Mammary epithelial cell (primary cell): ENCODE measurements at places on chromosomes 11 and 22. TPM values are rescaled to one million over a fixed set of nuclear protein-coding genes. Genes with fewer than 3 reads are reported as not detected.

The SCT gene
- not detected for total RNA-seq

DNA sequence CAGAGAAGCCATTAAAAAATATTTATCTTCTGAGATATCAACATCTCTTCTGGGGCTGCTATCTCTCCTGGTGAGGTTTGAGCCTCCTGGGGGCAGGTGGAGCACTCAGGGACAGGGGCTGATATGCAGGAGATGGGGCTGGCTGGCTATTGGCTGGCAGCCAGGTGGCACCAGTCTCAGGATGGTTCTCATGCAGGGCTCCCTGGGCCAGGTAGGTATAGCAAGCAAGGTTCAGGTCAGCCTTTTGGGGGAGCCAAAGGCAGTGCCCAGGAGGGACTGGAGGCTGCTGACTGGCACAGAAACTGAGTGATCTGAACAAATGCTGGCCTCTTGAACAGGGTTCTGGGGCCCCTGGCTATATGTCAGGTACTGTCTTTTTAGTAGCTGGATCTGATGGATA, 29.7 kb upstream of the EMSY start:
- no peak for DNase-seq

DNA sequence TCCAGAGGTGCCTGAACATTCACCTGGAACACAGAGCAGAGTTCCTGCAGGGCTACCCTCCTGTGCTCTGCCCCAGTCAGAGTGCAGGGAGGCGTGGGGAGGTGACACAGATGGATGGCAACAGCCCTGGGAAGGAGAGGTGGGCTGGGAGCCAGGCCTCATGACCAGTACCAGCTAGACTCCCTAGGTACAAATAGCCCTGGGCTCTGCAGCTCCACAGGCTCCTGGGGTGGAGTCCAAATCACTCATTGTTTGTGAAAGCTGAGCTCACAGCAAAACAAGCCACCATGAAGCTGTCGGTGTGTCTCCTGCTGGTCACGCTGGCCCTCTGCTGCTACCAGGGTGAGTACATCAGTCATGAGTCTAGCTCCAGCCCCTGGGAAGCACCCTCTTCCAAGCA, at the start of gene SCGB1D2:
Gene SCGB1D2, plus strand, starts transcription at position 219 of the 400 bp plus-strand sequence. Its CDS starts 69 bp downstream, at position 288.
- peak; percentile 46 for DNase-seq

- DNase-seq: no peak
These were observed 41.0 kb upstream of the AQP11 start for GRCh38 chr11:77548552-77549445.

GRCh38 chr11:70826541-70827335, 425.6 kb downstream of the SHANK2 start:
- DNase-seq: no peak

DNA sequence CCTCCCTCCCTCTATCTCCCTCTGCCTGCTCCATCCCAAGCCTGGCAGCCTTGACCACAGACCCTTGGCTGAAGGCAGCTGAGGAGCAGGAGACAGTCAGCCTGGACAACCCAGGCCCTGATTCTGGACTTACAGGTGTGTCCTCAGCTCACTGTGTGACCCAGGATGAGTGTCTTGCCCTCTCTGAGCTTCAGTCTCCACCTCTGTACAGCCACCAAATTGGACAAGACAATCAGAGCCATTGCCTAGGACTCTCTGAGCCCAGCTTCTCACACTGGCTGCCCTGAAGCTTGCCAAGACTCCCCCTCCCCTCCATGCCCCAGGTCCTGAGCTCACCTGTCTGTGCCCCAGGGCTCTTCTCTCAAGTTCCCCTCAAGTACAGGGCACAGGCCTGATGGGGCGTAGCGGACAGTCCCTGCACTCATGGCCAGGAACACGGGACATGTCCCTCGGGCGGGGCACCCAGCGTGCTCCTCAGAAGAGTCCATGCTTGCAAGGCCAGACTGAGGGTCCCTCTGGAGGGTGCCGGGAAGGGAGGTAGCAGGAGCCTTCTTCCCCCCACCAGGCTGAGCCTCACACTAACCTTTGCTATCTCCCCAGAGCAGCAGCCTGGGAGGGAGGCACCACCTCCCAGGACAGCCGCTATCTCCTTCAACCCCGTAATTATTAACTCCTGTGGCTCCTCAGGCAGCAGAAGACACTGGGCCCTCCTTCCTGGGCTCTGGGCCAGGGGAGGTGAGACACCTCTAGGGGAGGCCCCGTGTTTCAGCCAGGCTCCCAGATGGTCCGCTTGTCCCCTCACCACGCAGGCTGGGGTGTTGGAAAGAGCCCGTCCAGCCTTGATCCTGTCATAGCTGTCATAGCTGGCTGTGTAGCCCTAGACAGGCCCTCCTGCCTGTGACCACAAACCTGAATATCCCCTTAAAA, 2.6 kb upstream of the RAB3IL1 start:
- DNase-seq: no peak

- peak; percentile 89 for DNase-seq
These were observed 86.1 kb upstream of the HORMAD2 start for GRCh38 chr22:29994027-29994715.

DNA sequence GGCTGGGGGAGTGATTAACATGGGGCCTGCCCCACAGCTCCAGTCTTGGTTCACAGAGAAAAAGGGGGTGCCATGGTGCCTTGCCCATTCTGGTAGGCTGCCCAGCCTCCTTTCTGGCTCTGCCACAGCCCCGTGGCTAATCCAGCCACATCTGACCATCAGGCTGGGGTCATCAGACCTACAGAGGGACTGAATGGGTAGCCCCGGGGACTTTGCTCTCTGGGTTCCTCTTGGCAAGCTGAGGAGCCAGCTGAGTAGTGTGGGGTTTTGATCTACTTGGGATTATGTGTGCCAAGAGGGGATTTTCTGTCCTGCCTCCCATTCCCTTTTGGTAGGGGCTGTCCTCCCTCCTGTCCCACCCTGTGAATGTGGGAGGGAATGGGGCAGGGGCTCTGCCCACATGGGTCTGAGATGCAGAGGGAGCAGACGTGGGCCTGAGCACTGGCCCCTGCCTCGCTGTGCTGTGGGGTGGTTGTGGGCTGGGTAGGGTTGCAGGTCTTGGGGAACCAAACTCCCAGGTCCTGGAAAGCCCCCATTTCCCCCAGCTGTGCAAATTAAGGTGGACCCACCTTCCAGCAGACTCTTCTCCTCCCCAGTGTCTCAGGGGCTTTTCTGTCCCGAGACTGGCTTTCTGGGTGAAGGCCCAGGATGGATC, 32.0 kb downstream of the CD82 start:
- DNase-seq: no peak

- no peak for DNase-seq
These were observed 68.7 kb upstream of the RRM1 start for GRCh38 chr11:4025967-4026324.

The TENM4 gene
- 17.4 and 26.5 TPM in 2 replicates for total RNA-seq

GRCh38 chr11:69157822-69158231, 2.1 kb downstream of the SMIM38 start:
- no peak for DNase-seq

The NTM gene
- total RNA-seq: 105 TPM

The SCN2B gene
- 0.91 and 0.99 TPM in 2 replicates for total RNA-seq

- no peak for DNase-seq
These were observed 32.9 kb downstream of the MUC2 start for GRCh38 chr11:1107316-1108245.

The TREH gene
- 0.33 TPM for total RNA-seq

DNA sequence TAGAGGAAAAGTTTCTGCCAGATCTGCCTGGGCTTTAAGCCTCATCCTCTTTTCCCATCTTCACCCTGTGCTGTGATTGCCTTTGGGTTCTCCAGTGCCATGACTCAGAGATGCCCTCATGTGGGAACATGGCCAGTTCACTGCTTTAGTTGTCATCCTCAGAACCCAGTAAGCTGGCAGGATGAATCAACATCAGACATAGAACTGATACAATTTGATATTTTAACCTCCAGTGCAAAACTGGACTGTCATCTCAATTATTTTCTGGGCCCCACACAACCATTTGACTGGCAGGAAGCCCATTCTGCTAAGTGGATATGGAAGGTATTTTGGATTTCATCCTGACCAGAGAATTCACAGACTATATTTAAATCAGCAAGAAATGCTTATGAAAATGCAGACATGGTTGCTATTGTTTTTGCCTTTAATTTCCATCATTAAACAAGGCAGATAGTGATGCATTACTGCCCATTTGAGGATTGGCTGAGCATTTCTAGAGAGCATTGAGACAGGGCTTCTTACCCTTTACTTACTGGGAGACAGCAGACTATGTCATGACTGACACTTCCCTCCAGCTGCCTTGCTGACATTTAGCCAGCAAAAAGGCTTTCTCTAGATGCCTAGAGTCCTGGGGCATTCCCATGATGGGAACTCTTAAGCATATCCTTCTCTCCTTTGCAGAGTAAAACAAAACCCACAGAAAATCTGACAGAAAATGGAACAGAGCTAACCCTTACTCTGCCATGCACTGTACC, 327.1 kb upstream of the MTNR1B start:
- peak; percentile 32 for DNase-seq

- DNase-seq: peak; percentile 35
These were observed 227.4 kb downstream of the TMEM135 start for GRCh38 chr11:87265132-87265531.

DNA sequence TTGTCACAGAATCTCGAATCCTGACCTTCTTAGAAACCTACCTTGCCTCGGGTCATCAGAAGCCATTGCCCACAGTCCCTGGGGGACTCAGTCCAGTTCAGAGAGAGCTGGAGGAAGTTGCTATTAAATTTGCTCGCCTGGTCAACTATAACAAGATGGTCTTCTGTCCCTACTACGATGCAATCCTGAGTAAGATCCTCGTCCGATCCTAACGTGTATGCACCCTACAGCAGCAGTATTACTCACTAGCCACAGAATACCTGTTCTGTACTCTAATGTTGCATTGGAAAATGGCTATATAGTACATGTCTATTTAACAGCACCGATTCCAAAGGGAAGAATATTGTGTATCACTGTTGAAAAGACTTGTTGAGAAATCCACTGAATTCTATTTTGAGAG, 33.1 kb downstream of the TCP11L1 start:
- no peak for DNase-seq

GRCh38 chr11:11217929-11218628, 135.0 kb downstream of the CSNK2A3 start:
- DNase-seq: no peak

The FBLN1 gene
- total RNA-seq: 130 and 135 TPM in 2 replicates

The LSP1 gene
- total RNA-seq: 2.0 TPM in 1 of 2 replicates, not detected in the other
